Caudate nucleus (tissue), 63 donors: ENCODE measurements at places on chromosomes 16 and 17.
A peak's percentile ranks its signal among the peaks of the same experiment; 100 is the strongest.

DNA sequence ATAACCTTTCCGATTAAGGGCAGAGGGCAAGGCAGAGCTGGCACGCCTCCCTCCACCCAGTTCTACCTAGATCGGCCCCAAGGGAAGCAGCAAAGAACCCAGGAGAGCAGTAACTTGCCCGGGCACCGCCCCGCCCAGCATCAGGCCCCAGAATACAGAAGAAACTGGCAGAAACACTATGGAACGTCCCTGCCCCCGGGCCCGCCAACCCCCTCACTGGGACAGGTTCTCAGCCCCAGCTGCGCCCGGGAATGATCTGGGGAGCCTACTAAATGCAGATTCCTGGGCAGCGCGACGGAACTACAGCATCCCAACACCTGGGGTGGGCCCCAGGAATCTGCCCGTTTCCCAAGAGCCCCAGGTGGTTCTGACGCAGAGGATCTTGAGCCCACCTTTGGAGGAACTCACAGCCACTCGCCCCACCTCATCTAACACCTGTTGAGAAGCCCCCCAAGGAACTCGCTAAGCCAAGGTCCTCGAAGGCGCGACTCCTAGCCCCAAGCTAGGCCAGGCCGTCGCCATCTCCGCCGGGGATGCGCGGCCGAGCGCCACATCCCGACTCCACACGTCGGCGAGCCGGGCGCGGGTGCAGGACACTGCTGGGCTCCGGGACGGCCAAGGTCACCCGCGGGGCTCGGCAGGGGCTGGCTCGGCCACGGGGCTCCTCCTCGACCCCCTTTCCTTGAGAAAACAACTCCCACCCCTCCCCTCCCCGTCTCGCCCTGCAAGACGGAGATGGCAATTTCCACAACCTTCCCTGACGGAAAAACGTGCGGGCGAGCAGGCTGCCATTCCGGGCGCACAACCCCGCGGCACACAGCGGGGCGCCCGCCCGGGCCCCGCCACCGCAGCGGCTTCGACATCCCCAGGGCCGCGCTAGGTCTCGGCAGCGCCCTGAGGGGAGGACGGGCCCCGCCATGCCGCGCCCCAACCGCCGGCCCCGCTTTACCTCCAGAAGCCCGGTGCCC is 913 bp downstream of the CDIP1 start:
- DNase-seq, result no peak

DNA sequence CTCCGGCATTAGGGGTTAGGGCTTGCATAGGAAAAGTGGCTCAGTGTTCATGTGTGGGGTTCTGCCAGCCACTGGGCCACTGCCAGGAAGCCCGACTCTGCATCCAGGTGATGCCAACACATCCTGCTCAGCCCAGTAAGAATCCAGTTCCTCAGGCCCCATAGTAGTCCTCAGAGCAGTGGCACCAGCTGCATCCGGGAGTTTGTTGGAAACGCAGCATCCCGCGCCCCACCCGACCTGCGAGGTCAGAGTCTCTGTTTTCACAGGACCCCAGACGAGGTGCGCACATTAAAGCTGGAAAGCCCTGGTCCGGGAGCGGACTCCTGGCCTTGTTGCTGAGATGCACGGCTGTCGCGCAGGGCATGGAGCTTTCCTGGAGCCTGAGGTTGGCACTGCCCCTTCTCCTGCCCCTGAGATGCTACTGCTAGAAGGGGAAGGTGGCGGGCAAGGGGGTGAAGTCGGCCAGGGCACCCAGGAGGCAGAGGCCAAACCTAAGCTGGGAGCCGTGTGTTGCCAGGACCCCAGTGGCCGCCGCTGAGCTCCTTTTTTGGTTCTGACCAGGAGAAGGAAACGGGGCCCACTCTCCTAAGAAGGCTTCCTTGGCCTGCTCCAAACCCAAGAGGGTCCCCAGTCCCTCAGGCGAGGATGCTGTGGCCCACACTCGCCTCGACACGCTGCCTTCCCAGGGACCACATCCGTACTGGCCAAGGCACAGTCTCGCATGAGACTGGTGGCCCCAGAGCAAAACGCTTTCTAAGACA is 44.4 kb downstream of the NOS2 start:
- no peak for DNase-seq

DNA sequence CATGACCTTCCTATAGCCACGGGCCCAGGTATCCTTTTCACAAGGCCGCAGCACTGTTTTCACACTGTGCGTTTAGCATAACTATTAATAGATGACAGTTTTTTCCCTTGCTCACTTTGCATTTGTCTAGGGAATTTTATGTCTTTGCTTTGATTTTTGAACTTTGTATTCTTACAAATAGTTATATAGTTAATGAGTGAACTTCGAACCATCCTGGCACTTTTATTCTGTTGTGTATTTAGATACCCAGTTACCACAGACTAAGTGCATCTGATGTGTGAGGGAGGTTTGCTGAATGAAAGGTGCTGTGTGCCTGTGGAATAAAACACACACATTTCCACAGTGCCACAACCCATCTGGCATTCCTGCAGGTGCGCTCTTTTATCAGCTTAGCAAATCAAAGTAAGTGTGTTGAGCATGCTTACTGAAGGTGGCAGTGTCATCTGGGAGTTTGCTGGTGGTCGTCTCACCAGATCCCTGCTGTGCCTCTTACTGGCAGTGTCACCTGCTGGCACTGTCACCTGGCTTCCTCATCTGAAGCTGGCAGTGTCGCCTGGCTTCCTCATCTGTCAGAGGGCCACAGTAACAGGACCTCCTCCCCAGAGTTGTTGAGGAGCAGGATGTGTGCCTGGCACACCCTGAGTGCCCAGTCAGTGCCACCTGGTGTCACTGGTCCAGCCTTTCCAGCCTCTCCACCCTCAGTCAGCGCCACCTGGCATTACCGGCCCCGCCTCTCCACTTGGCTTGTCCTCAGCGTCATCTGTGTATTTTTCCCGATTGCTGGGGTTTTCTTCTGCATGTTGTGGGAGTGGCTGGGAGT is 37.6 kb downstream of the USP10 start:
- DNase-seq, result no peak

DNA sequence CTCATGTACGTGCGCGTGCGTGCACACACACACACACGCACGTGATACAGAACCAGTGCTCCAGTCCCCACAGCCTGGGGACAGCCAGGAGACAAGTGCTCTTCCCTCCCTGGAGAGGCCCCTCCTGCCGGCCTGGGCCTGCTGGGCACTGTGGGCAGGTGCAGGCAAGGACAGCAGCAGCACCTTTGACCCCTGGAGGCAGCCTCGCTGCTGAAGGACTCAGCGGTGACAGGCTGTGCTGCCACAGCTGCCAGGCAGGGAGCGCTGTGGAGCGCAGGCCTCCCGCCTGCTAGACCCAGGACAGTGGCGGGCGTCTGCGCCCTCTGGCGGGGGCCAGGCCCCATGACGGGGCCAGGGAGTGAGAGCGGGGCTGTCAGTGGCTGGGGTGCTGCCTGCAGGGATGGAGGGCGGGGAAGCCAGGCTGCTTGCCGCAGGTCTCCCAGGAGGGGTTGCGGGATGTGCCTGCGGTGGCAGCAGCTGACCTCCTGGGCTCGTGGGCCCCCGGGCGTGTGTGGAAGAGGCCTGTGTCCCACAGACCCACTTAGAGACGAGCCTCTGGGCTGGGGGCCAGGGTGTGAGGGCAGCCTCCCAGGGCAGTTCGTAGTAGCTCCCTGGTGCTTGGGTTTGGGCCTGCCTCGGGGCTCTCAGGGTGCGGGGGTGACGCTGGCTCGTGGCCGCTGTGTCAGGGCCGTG is 63.5 kb upstream of the PVALEF start:
- DNase-seq, result peak; percentile 42

- DNase-seq, result no peak
Observed at GRCh38 chr17:67150826-67151225, 94.2 kb downstream of the HELZ start.
